ENCODE measurements at places on chromosomes 2 and 18.

DNA sequence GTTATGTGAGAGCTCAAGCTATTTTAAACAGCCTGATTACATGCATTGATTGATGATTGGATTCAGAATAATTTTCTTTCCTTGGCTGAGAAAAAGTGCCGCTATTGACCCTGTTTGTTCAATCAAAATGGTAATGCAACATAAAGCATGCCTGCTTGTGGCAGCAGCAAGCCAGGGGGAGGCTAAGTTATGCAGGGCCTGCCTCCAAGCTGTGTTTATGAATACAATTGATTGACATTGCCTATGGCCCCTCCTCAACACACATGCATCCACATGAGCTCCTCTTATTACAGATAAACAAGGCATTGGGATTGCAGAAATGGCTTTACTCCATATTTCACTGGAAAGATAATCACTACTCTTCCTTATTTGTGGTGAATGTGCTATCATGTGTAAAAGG lies 395.6 kb downstream of the TDRD15 start:
- no peak for DNase-seq

- DNase-seq: no peak
Measured at GRCh38 chr2:170101789-170102188, 76.2 kb upstream of the MYO3B start.

- no peak for DNase-seq
Measured at GRCh38 chr2:174184504-174184903, 63.8 kb downstream of the OLA1 start.

GRCh38 chr2:208006833-208007232 lies 18.5 kb downstream of the PLEKHM3 start:
- no peak for DNase-seq

DNA sequence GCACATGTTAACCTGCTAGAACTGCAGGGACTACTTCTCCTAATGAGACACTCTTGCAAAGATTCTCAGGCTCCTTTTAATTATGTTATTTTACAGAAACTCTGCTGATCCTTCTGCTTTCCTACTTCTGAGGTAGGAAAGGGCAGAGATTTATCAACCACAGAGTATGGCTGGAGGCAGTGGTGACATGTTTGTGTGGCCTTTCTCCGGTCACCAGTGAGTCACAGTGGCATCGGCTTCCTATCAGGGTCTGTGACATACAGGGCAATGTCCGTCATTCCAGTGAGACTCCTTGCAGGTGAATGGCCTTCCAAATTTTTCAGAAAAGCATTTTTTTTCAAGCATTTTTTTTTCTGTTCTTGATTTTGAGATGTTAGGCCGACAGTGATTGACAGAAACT lies 180.7 kb upstream of the LYPD1 start:
- DNase-seq: no peak

- no peak for DNase-seq
Measured at GRCh38 chr2:177679611-177680605, 287.3 kb downstream of the AGPS start.

Data from NCI-H774 (cell line).